Spinal cord (tissue), 10 donors: ENCODE measurements at places on chromosomes 7 and 10.

DNA sequence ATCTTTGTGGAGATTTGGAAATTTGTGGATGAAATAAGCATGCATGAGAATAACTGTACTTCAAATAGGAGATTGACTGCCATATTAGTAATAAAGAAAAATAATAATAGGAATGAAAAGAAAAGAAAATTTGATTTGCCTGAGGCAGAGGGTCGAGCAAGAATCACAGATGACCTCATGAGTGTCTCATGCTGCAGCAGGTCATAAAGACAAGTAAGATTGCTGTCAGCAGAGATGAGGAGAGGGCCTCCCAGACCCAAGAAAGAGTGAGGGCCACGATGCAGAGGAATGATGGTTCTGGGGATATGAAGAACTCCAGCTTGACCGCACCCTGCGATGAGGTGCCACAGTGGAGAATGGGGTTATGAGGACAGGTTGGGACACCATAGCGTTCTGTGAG lies 39.2 kb downstream of the TOMM7 start:
- DNase-seq: no peak

DNA sequence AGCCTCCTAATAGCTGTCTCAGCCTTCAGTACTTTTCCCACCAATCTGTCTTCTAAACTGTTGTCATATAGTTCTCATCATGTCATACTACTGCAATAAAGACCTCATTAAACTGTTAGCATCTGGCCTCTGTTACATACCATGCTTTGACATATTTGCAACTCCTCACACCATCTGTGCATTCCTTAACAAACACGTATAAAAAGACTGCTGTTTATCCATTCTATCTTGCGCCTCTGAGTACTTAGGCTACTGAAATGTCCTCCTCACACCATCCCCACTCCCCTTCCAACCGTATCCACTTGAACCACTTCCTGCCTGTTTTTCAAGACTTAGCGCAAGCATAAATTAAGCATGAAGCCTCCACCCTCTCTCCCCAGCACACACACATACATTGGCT lies 41.6 kb downstream of the SLC16A9 start:
- no peak for DNase-seq

DNA sequence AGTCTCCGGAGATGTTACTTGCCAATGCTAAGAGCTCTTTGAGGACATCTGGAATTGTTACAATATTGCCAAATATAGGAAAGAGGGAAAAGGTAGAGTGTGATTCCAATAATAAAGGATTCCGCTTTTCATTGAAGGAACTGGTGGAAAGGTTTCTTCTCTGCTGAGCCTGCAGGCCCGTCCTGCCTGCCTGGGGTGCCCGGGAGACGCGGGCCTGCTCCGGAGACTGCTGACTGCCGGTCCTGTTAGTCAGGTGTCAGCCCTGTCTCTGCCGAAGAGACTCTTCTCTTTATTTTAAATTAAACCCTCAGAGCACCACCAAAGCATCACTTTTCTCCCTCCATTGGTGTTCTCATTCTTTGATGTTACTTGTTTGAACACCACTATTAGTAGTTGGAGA lies 2.2 kb downstream of the EGFR start:
- DNase-seq: no peak

- DNase-seq: no peak
These were observed 437.4 kb upstream of the GALNT17 start for GRCh38 chr7:70694434-70694970.

DNA sequence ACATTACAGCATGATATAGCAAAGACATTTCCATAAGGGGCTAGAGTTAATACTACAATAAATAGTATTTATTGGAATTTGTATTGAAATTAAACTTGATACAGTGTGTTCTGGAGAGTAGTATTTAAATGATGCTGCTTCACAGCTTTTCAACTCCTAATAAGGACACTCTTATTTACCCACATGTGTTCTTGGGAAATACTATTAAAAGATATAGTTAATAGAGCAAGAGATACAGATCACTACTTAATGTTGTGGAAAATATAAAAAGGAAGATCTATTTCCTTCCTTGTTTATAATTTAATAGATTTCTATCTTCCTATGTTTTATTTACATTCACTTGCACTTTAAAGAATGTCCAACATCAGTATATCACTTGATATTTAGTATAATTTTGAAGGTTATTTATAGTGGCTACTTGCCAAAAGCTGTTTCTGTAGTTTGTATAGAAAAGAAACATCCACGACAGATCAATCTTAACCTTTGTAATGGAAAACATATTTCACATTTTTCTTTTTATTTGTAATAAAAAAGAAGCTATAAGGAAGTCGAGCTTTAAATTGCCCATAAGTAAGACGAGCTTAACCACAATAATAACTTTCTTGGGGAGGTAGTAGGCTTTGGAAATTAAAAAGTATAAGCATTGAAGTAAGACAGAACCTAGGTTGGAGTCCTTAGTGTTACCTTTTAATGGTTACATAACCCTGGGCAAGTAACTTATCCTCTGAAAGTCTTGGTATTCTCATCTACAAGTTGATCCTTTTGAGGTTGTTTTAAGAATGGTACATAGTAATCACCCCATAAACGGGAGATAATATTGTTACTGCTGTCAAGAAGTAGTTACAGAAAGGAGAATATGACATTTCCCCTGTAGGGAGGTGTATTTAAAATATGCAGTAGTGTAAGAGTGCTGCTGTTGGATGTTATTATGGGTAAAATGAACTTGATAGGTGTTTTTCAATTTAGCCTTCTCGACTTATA lies 32.8 kb downstream of the CPED1 start:
- no peak for DNase-seq

DNA sequence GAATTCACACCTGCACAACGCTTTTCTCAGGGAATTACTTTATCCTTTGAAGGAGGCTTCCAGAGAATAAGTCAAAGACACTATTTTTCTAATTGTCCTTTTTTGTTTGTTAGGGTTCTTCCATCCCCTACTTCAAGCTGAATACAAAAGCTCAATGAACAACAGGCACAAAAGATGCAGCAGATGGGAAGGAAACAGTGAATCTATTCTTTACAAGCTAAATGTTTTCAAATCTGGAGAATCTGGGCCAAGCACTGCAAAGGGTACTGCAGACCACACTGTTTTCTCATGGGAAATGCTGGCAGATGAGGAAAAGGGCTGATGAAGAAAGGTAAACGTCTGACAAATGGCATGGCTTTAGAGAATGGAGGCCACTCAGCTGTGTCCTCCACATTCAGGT lies 18.5 kb downstream of the LIPA start:
- peak; percentile 13 for DNase-seq

- DNase-seq: no peak
These were observed 19.3 kb downstream of the ZNF786 start for GRCh38 chr7:149071182-149071635.

DNA sequence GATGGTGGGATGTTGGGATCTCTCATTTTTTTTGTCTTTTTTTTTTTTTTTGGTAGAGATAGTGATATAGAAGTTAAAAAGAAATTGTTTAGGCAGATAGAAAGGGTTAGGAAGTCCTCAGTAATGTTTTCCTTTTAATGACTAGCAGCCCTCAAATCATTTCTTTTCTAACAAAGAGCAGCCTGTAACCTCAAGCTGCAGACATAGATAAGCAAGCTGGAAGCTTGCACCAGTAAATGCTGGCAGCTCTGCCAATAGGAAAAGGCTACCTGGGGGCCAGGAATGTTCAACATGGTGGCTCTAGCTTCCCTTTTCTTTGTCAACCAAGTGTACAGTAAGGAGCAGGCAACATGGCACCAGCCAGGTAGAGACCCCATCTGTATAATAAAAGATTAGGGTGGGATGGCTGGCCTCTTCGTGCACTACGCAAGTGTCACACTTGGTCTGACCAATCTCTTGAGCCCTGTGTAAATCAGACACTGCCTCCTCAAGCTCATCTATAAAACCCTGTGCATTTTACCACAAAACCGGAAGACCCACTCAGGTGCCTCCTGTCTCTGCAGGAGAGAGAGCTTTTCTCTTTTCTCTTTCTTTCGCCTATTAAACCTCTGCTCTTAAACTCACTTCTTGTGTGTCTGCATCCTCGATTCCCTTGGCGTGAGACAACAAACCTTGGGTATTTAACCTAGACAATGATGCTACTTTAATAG lies 212.9 kb downstream of the SNX10 start:
- no peak for DNase-seq

DNA sequence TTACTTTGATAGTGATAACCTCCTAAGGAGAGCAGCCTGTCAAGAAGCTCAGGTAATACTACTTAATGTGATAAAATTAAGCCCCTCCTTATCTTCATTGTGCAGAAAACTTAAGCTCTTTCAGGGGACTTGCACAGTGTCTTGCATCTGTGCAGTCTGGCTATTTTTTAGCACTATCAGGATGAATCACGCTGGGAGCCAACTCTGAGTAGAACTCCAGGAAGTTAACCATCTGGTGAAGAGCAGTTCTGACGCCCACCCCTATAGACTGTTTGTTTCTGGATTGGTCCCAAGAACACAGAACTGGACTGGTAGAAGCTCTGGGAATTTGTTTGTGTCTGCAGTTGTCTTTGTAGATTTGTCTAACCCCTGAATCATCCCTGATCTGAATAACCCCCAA lies 41.9 kb downstream of the AGK start:
- DNase-seq: peak; percentile 50

- no peak for DNase-seq
These were observed 387.4 kb upstream of the CELF2 start for GRCh38 chr10:10630281-10630680.

DNA sequence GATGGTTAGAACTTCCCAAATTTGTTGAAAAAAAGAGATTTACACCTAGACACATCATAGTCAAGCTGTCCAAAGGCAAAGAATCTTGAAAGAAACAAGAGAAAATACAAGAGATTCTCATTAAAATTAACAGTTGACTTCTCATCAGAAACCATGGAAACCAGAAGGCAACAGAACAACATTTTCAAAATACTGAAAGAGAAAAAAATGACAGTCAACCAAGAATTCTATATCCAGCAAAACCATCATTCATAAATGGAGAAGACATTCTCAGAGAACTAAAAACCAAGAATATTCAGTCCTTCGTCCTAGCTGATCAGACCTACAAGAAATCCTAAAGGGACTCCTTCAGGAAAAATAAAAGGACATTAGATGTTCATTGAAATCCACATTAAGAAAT lies 90.6 kb downstream of the ARHGAP22 start:
- DNase-seq: no peak

GRCh38 chr7:57328457-57328856 lies 121.5 kb upstream of the ZNF716 start:
- DNase-seq: no peak

DNA sequence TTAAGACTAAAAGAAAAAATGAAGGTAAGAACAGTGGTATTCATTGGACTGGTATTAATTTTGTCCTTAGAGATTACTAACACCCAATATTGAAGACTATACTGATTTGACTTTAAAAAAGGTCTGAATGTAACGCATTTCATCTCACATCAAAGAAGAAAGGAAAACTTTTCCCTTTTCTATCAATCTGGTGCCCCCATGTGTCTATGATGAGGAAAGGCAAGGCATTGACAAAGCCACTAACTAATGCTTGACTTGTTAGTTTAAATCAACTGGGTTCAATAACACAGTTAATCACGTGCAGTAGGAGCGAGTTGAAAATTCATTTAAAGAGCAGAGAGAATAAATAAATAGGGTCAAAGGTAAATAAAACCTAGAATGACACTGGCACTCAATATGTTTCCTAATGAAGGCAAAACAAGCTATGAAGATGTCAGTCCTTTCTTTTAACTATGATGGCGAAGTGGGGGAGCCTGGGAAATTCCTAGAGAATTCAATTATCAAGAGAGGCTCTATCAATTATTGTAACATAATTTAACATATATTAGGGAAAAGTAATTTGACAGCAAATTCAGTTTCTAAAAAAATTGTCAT lies 180.9 kb downstream of the ANK3 start:
- DNase-seq: no peak

- DNase-seq: no peak
These were observed 310.6 kb downstream of the SEMA3D start for GRCh38 chr7:84876061-84876821.

DNA sequence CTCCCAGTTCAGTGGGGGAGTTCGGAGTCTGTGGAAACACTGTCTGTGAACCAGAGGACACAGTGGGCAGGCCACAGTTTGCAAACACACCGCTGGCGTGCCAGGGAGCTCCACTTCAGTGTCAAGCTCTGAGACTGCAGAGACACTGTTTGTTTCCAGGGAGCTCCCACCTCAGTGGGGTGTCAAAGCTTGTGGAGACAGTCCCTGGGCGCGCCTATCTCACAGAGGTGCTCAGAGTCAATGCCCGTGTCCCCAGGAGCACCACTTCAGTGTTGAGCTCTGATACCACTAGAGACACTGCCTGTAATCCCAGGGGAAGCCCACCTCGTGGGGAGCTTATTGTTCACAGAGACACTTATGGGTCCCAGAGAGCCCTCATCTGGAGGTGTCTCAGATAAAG lies 4.3 kb downstream of the MYO1G start:
- no peak for DNase-seq

GRCh38 chr10:76973091-76974016 lies 664.3 kb downstream of the KCNMA1 start:
- no peak for DNase-seq

DNA sequence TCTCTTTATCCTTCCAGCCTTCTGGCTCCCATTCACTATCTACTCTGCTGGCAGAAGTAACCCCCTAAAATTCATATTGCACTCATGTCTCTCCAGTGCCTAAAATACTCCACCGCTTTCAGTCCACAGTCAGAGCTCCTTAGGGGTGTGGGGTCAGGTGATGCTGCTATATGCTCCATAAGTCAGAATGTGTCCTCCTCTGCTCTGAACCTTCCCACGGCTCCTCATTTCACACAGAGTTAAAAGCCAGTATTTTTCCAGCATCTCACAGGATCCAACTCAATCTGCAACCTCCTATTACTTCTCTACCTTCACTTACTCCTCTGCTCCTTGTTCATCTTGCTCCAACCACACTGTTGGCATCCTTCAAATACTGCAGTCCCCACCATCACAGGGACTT lies 31.1 kb upstream of the CHCHD3 start:
- DNase-seq: no peak

- DNase-seq: no peak
These were observed 39.7 kb upstream of the ANTXRL start for GRCh38 chr10:46247181-46247475.

- no peak for DNase-seq
These were observed 19.4 kb upstream of the GATA3 start for GRCh38 chr10:8035006-8035640.
